Activated CD8-positive, alpha-beta T cell treated with anti-CD3 and anti-CD28 coated beads for 36 hours (primary cell): ENCODE measurements at places on chromosomes 2 and 18. TPM values are rescaled to one million over a fixed set of nuclear protein-coding genes. Genes with fewer than 3 reads are reported as not detected.
A peak's percentile ranks its signal among the peaks of the same experiment; 100 is the strongest.

GRCh38 chr2:109057686-109058085 is 68.7 kb upstream of the EDAR start:
- peak; percentile 70 for DNase-seq
- H3K27ac ChIP-seq, result no peak overlapping the region
- no peaks in the 10 kb centered on the region for H3K36me3 ChIP-seq
- no peak overlapping the region for H3K4me3 ChIP-seq

- peaks cover 9% of the 10 kb centered on the region for H3K36me3 ChIP-seq
- H3K27me3 ChIP-seq, result no peaks in the 10 kb centered on the region
- no peak overlapping the region for H3K4me3 ChIP-seq
- H3K27ac ChIP-seq, result no peak overlapping the region
- peak; percentile 43 for DNase-seq
Measured at GRCh38 chr18:23422751-23423418, 30.2 kb upstream of the RIOK3 start.

DNA sequence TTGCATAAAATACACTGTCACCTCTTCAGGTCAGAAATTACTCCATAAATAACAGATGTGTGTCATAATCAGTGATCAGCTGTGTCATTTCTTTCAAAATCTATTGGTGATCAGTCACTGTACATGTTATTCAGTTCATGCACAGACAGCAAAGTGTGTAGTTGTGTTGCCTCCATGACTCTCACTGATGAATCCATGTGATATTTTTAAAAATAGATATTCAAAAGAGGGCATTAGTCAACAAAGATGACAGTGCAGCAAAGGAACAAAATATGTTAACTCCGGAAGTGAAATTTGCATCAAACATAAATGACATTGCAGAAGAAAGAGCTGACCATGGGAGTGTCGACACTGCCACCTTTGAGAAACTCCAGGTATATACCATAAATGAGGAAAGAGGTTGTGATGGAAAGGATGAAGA is 17.1 kb upstream of the MCM6 start:
- H3K36me3 ChIP-seq, result peaks cover under 1% of the 10 kb centered on the region
- H3K4me3 ChIP-seq, result no peak overlapping the region
- no peak for DNase-seq
- H3K4me1 ChIP-seq, result no peaks in the 10 kb centered on the region

Gene EMILIN2
- total RNA-seq, result 17.3 TPM

DNA sequence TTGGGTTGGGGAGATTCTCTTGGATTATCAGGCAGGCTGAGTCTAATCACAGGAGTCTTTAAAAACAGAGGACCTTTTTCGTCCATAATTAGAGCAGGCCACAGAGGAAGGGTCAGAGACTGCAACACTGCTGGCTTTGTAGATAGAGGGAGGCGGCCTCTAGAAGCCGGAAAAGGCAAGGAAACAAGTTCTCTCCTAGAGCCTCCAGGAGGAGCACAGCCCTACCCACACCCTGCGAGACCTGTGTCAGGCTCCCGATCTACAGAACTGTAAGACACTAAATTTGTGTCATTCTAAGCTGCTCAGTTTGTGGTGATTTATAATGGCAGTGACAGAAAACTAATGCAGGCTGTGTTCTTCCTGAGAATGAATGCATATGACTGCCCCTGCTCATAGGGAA is 15.3 kb downstream of the ID2 start:
- H3K27me3 ChIP-seq, result peaks cover 10% of the 10 kb centered on the region
- H3K36me3 ChIP-seq, result no peaks in the 10 kb centered on the region
- no peak overlapping the region for H3K27ac ChIP-seq
- no peak for DNase-seq
- peaks cover 3% of the 10 kb centered on the region for H3K4me1 ChIP-seq

GRCh38 chr18:24530630-24531111 is 70.2 kb downstream of the HRH4 start:
- H3K4me3 ChIP-seq, result no peak overlapping the region
- H3K36me3 ChIP-seq, result no peaks in the 10 kb centered on the region
- H3K4me1 ChIP-seq, result peaks cover 7% of the 10 kb centered on the region
- peak; percentile 41 for DNase-seq
- no peak overlapping the region for H3K27ac ChIP-seq

Gene ASNSD1
- total RNA-seq, result 43.2 TPM

GRCh38 chr2:120650022-120650644 is 85.5 kb upstream of the GLI2 start:
- no peak overlapping the region for H3K27ac ChIP-seq
- no peak for DNase-seq
- H3K36me3 ChIP-seq, result peaks cover 5% of the 10 kb centered on the region
- H3K4me3 ChIP-seq, result no peak overlapping the region

GRCh38 chr18:41540237-41540871 is 414.7 kb upstream of the PIK3C3 start:
- H3K27ac ChIP-seq, result no peak overlapping the region
- H3K4me1 ChIP-seq, result no peaks in the 10 kb centered on the region
- H3K27me3 ChIP-seq, result no peaks in the 10 kb centered on the region
- no peak for DNase-seq

GRCh38 chr2:85505551-85506238 is 33.3 kb upstream of the MAT2A start:
- H3K27ac ChIP-seq, result no peak overlapping the region
- H3K27me3 ChIP-seq, result no peaks in the 10 kb centered on the region
- DNase-seq, result no peak
- H3K4me3 ChIP-seq, result no peak overlapping the region

Gene EVX2
- not detected for total RNA-seq

DNA sequence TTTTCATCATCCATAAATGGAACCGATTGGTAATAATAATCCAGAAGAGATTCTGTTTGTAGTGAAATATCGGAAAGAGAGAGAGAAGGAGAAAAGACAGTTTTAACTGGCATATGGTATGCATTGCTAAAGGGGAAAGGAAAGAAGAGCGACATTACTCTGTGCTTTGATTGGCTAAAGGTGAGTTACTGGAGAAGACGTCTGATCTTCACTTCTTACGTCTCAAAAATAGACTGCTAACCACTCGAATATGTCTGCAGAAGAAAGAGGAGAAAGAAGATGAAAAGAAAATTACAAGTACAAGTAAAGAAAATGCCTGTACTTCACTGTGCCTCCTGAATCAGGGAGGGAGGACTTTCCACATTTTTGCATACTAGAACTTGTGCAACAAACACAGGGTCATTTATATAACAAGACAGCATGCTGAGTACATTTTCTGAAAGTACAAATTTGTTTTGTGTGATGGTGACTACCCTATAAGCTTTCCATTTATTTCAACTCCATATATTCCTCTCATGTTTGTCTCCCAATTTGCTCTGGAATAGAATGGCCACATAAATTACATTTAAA is 787.2 kb downstream of the RNF144A start:
- no peaks in the 10 kb centered on the region for H3K36me3 ChIP-seq
- no peaks in the 10 kb centered on the region for H3K27me3 ChIP-seq
- peaks cover 9% of the 10 kb centered on the region for H3K4me1 ChIP-seq
- no peak for DNase-seq
- no peak overlapping the region for H3K27ac ChIP-seq

DNA sequence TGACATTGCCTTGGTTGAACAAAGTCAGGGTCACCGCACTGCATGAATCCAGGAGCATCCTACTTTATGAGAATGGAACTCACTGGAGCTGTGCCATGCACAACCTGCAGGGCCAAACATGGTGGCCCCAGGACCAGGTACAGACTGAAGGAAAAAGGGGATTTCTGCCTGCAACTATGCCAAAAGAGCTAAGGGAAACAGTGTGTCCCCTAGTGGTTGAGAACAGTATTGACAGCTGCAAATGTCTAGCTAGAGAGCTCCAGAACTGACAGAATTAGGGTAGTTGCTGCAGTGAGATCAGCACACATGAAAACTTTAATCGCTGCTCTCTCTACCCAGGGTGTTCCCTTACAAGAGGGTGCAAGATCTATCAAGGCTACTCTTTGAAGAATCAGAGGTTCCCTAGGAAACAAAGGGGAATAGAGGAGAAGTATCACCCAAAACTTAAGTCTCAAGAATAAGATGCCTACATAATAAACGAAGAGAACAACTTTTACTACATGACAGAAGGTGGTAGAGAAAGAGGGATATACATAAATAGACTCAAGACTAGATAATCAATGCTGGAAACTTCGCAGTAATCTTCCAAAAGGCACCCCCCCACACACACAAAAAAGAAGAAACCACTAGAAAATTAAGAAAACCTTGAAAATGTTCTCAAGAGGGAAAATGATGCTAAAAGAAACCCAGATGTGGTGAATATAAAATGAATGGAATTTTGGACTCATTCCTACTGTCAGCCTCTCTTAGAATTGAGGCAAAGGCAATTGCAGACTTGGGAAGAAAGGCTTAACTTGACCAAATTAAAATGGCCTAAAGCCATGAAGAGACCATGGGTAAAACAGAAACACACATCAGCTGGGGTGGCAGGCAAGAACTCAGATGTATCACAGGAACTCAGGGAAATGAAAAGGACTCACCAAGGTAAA is 43.6 kb upstream of the IHH start:
- peaks cover 2% of the 10 kb centered on the region for H3K36me3 ChIP-seq
- peaks cover 32% of the 10 kb centered on the region for H3K4me1 ChIP-seq
- peak overlapping the region; percentile 28 for H3K27ac ChIP-seq

DNA sequence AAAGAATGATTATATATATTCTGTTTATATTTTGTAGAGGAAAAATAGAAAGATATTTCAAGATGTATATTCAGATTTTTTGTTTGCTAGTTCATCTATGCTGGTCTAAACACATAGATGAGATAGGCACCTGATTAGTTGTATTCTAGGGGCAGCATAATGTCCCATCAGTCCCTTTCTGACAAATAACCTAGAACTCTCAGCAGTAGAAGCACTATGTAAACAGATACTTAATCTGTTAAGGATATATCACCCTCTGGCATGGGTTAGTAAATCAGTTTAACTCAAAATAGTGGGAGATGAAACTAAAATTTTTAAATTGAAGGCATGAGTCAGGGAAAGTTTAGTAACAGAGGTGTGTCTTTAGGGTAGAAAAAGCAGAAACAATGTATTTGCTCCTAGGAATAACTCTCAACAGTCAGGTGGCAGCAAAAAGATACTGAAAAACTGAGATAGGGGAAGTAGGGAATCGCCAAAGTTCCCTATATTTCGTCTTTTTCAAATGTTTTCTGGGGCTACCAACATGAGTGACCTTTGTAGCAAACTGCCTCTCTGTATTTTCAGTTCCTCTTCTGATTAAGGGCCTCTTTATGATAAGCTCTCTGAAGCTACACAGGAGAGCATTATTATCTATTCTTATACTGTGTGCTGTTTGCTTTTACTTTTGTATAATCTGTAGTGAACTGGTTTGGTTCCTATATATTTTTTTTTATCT is 5.7 kb downstream of the PPP1R1C start:
- H3K36me3 ChIP-seq, result no peaks in the 10 kb centered on the region
- H3K4me1 ChIP-seq, result no peaks in the 10 kb centered on the region
- H3K4me3 ChIP-seq, result no peak overlapping the region
- H3K27me3 ChIP-seq, result no peaks in the 10 kb centered on the region

DNA sequence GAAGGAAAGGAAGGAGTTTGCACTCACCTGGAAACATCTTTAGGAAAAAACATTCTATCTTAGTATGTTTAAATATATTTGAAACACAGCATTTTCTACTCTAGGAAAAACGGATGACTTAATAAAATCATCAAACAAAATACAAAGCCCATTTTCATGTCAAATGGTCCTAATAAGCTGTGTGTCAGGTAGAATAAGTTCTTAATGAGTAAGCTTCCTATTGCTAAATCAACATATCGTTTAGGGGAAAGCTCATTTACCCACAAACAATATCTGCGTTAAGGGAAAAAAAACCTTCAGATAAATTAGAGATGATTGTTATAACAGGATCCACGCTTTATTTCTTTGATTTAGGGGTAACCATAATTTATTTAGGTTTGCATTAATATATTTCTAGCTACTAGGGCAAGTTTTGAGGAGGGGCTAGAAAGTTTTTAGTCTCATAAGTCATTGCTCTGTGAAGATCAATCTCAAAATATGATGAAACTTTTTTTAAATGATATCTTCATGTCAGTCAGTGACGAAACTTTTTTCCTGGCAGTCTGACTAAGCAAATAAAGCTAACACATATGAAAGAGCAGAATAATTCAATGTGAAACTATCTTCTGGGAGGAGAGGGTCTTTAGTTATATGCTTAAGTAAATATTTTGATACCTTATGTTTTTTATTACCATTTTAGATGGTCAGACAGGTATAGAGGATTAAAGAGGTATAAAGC is 147.1 kb downstream of the WDSUB1 start:
- H3K4me3 ChIP-seq, result no peak overlapping the region
- no peak overlapping the region for H3K27ac ChIP-seq
- H3K4me1 ChIP-seq, result no peaks in the 10 kb centered on the region
- H3K27me3 ChIP-seq, result no peaks in the 10 kb centered on the region
- H3K36me3 ChIP-seq, result no peaks in the 10 kb centered on the region

GRCh38 chr2:238667639-238668038 is 180.2 kb upstream of the TWIST2 start:
- H3K27ac ChIP-seq, result no peak overlapping the region
- peaks cover 4% of the 10 kb centered on the region for H3K4me1 ChIP-seq
- H3K27me3 ChIP-seq, result peaks cover 31% of the 10 kb centered on the region

Gene RUFY4
- total RNA-seq, result 0.76 TPM

- peaks cover 3% of the 10 kb centered on the region for H3K27me3 ChIP-seq
- no peaks in the 10 kb centered on the region for H3K36me3 ChIP-seq
- H3K4me1 ChIP-seq, result no peaks in the 10 kb centered on the region
- no peak overlapping the region for H3K27ac ChIP-seq
- no peak overlapping the region for H3K4me3 ChIP-seq
Measured at GRCh38 chr2:47310801-47311560, 92.0 kb upstream of the MSH2 start.

Gene SLC4A3
- total RNA-seq, result not detected

DNA sequence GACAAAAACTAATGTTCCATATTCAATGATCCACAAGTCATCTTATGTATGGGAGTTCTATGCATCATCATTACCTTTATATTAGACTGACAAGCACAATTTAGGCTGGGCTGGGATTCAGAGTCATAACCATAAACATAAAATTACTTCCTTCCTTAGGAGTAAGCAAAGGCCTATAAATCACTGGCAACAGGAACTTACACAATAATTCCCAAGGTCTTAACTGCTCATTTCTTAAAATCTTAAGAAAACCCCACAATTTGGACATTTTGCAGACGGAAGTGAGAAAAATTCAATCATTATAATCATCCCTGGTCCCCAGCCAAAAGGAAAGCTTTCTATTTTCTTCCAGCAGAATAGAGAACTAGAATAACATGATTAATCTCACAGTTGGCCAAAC is 232.3 kb downstream of the DYM start:
- no peak overlapping the region for H3K4me3 ChIP-seq
- H3K4me1 ChIP-seq, result peaks cover 19% of the 10 kb centered on the region
- peaks cover 13% of the 10 kb centered on the region for H3K36me3 ChIP-seq
- no peak for DNase-seq
- H3K27me3 ChIP-seq, result no peaks in the 10 kb centered on the region
- H3K27ac ChIP-seq, result no peak overlapping the region

Gene FSIP2
- 0.14 TPM for total RNA-seq

- H3K4me1 ChIP-seq, result no peaks in the 10 kb centered on the region
- H3K4me3 ChIP-seq, result no peak overlapping the region
- DNase-seq, result no peak
- no peak overlapping the region for H3K27ac ChIP-seq
- H3K27me3 ChIP-seq, result peaks cover 13% of the 10 kb centered on the region
Measured at GRCh38 chr2:178287652-178288344, 93.5 kb downstream of the OSBPL6 start.
